ENCODE measurements at places on chromosomes 2 and 18.
A peak's percentile ranks its signal among the peaks of the same experiment; 100 is the strongest.

DNA sequence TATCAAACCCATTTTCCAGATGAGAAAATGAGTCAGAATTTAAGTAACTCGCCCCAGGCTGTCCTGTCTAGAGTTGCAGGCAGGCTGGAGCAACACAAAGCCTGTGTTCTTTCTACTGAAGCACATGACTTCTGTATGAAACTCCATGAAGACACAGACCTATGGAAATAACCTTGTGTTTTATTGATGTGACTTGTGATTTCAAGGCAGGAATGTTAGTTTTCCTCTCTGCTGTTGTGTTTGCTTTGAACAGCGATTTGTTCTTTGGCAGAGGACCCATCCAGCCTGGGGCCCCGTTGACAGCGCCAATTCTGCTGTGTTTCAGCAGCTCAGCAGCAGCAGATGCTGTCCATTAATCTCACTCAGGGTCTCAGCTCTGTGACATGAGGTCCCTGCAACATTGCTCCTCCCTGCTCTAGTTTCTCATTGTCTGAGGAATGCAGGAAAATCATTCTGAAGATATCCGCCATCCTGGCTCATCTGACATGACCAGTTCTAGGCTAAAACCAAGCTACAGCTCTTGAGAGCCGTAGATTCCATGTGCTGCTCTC, 344.3 kb upstream of the RAB12 start:
- no peak for DNase-seq

- no peak for DNase-seq
Observed at GRCh38 chr18:8720141-8720540, 14.8 kb downstream of the MTCL1 start.

DNA sequence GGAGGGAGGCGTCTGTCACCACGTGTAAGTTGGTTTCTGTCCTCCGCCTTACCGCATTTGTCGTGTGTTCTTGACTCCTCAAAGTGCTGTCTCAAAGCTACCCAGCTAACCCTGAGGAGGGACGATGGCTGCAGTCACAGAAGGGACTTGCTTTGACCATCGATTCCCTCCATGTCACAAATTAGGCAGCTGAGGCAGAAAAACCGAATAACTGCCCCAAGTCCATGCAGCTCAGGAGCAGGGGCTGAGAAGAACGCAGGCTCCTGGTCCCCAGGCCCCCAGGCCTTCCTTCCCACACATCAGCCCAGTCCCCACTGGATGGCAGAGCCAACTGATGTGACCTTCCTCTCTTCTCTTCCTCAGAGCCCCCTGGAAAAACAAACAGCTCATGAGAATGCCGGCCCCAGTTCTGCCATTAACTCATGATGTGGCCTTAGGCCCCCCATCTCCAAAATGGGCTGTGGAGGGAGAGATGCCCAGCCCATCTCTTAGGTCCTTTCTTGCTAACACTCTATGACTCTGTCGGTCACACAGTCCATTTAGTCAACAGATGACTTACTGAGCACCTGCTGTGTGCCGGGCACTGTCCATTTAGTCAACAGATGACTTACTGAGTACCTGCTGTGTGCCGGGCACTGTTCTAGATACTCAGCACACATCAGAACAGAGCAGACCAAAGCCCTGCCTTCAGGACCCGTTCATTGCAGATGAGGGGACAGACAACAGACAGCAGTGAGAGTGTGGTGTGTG, 19.6 kb downstream of the MTERF4 start:
- DNase-seq = no peak

GRCh38 chr2:61597300-61598289, 59.4 kb upstream of the XPO1 start:
- no peak for DNase-seq

GRCh38 chr18:57859314-57859713, 56.2 kb upstream of the ATP8B1 start:
- DNase-seq = peak; percentile 21

DNA sequence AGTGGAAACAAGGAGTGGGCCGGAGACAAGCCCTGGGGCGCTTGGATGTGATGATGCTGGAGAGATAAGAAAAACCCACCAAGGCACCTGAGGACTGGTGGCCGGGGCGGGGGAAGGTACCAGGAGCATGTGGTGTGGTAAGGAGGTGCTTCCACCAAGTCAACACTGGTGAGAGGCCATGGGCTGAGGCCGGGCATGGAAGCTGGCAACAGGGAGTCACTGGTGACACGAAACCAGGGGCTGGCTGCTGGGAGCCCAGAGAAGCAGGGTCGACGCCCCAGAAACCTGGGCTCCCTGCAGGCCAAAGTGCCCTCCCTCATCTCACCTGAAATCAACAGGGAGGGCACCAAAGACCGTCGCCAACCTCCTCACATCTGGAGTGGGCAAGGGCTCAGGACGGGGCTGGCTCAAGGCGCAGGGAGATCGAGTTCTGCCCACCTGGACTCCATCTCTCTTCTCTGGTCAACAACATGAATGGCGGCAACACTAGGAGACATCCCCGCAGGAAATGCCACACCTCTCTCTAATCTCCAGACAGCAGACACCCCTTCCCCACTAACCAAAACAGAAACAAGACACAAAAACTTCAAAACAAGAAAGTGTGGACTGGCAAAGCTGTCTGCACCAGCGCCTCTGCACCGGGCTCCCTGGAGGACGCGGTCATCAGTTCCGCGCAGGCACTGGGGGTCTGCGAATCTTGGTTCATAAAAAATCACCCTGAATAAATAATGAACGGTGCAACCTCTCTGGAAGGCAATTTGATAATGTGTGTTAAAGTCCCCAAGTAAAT, 185.5 kb downstream of the HDAC4 start:
- no peak for DNase-seq

GRCh38 chr2:197972061-197972460, 167.7 kb downstream of the PLCL1 start:
- DNase-seq = no peak

DNA sequence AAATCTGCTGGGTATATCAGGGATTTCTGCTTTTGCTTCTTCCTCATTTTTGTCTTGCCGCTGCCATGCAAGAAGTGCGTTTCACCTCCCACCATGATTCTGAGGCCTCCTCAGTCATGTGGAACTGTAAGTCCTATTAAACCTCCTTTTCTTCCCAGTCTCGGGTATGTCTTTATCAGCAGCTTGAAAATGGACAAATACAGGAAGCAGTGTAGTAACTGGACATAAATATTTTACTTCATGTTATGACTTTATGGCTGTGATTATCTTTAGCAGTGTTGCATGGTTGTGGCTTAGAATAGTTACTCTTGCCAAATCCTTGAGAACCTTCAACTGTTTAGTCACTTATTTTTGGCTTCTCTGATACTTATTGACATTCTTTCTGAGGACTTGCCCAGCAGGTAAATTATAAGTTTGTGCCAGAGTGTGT, 66.2 kb upstream of the DLX2 start:
- DNase-seq = no peak

All from HEK293T (cell line).